ENCODE measurements at places on chromosomes 16 and 17.

DNA sequence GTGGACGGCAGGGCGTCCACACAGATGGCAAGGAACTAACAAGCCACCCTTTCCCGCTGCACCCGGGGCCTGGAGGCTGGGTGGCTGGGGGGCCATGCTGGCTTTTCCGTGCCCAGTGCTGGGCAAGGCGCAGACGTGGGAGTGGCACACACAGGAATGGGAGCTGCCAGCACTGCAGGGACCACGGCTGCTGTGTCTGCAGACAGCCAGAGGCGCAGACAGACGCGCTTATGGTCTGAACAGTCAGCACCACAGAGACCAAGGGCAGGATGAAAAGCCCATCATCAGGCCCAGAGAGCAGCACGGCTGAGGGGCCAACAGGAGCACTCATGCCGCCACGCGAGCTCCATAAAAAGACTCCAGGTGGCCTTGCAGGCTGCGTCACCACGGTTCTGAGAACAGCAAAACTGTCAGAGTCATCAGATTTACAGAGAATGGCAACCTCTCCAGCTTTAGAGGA lies 24.0 kb downstream of the PDIA2 start:
- DNase-seq = no peak

GRCh38 chr17:60995680-60996079 lies 318.0 kb downstream of the BCAS3 start:
- no peak for DNase-seq

DNA sequence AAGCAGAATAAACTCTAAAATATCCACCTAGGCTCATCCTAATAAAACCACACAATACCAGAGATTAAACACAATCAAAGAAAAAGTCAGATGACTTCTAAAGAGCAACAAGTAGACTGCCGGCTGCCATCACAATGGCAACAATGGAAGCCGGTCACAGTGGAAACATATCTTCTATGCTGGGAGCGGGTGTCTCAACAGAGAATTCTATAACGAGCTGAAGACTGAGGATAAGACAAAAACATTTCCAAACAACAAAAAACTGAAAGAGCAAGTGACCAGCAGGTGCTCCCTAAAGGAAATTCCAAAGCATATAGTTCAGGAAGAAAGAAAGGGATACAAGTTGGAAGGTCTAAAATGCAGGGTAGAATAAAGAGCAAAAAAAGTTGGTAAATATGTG lies 8.9 kb downstream of the NSMCE1 start:
- no peak for DNase-seq

- DNase-seq = no peak
These were observed 138.7 kb downstream of the GAS7 start for GRCh38 chr17:10059684-10060211.

DNA sequence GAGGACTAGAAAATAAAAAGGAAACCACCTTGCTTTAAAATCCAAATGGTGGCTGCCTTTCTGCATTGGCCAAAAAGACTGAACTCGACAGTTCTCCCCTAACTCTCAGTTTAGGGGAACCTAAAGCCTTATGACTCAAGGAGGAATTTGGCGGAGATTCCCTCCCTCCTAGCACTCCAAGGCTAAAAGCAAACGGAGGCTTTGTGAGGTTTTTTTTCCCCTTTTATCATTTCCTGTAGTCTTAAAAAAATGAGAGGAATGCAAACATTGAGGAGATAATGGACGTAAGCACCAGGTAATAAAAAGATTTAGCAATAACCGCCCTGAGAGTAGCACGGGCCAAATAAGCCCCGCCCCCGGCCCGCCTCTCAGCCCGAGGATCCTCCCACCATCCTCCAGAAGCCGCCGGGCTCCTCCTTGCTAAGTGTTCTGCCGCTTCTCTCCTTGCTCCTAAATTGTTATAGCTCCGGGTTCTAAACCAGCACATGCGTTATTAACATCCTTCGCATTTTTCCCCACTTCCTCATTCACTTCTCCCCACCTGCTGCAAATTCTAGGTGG lies 5.8 kb upstream of the KIFC3 start:
- peak; percentile 53 for DNase-seq

DNA sequence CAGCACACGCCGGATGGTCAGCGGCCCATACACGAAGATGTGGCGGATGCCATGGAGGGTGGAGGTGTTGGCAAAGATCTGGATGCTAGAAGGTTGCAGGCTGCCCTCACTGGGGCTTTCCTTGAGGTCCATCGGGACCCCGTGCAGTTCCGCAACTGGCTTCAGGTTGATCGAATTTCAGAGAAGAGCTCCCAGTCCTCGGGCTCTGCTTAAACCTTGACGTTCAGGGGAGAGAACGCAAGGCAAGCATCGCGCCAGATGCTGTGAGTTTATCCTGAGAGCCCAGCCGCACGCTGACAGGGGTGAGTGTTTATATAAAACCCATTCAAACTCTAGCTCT lies 98.7 kb upstream of the CCL2 start:
- DNase-seq = no peak

DNA sequence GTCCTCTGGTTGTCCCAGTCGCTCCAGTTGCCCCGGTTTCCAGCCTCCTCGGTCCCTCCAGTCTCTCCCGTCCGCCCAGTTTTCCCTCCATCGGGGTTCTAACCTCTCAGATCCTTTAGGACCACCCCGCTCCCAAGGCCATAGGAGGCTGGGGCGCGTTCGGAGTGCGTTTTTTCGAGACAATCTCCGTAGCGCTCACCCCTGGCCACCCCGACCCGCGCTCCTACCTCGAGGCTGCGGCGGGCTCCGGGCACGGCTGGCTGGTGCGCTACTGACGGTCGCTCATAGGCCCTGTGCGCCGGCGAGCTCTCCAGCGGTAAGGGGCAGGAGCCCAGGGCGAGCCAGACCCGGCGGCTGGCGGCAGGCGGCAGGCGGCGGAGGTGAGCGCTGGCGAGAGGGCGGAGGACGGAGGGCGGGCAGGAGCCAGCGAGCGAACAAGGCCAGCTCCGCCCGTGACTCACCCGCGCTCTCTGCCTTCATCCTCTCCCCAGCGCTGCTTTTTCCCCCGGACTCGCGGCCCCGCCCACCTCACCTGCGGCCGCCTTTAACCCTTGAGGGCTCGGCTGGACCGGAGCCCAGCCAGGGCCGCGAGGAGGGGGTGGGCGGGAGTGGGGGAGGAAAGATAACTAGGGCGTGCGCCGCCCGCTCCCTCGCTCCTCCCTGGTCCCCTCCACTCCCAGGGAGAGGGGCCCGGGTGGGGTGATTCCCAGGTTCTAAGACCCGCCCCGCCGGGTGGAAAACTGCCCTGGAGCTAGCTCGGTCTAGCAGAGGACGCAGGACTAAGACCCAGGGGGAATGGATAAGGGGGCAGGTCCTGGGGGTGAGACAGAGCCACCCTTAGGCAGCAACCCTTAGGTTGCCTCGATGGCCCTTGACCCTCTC lies at the start of gene SP6:
SP6 (minus strand) TSS at position 472 of the 882 bp plus-strand sequence. CDS start 2,734 bp downstream, outside the sequence.
- peak; percentile 49 for DNase-seq

- DNase-seq = no peak
These were observed 3.8 kb upstream of the ATP2A3 start for GRCh38 chr17:3968015-3968414.

DNA sequence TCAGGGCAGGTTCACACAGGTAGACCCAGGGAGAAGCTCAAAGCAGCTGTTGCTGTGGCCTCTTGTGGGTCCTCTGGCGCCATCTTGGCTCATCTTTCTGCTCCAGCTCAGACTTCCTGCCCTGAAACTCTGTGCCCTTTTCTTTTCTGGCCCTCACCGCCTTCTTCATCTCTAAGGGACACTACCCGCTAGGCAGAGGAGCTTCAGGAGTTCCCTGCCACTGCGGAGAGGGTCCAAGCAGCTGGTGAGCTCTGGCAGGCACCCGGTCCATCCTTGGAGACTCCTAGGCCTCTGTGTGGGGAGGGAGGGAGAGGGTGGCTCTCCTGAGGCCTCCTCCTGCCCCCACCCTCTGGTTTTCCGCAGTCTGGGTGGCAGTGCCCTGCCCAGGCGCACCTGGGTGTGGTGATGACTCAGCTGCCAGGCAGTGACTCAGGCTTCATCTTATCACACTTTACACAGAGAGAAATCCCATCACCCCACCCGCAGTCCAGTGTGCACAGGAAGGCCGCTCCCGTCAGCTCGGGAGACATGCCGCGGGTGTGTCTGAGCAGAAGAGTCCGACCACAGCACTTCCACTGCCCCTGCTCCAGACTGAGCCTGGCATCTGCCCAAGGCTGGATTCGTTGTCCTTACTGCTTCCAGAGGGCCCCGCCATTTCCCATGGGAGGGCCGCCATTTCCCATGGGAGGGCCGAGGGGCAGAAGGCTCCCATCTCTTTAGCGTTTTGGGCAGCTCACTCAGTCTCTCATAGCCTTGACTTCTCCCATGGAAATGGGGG lies 7.3 kb downstream of the NT5C start:
- DNase-seq = peak; percentile 45

DNA sequence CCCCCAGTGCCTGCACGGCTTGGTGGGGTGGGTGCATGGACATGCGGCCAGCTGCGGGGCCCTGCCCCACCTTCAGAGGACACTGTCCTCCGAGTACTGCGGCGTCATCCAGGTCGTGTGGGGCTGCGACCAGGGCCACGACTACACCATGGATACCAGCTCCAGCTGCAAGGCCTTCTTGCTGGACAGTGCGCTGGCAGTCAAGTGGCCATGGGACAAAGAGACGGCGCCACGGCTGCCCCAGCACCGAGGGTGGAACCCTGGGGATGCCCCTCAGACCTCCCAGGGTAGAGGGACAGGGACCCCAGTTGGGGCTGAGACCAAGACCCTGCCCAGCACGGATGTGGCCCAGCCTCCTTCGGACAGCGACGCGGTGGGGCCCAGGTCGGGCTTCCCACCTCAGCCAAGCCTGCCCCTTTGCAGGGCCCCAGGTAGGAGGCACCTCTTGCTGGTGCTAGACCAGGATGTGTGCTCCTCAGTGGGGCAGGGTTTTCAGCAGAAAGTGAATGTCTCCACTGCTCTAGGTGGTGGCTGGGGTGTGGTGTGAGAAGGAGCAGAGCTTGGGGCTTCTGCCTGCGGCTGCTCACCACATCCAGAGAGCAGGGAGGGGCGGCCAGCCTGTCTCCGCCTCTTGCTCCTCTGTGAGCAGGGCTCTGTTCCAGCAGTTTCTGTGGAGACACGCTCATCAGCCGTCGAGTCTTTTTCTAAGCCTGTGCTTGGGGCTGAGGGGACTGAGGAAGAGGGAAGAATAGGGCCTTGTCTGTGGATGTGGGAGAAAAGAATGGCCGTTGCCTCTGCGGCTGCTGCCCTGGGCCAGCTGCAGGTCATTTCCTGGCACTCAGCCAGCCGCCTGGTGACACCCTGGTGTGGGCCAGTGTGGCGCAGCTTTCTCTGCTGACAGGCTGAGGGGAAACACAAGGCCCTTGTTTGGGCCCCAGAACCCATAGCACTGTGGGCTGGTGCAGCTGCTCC lies 2.2 kb downstream of the ZNF276 start:
- DNase-seq = no peak

DNA sequence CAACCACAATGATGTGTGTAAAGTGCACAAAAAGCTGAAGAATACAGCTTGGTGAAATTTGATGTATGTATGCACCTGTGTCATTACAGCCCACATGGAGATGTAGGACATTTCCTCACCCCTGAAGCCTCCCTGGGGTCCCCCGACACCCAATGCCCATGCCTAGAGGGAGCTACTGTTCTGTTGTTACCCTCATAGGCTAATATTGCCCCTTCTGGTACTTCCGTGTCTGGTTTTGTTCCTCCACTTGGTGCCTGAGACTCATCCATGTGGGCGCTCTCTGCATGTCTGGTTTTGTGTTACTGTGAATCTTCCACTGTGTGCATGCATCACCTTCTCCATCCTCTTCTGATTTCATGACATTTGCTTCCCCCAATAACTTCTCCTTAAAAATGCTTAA lies 18.6 kb downstream of the TNFRSF13B start:
- no peak for DNase-seq

DNA sequence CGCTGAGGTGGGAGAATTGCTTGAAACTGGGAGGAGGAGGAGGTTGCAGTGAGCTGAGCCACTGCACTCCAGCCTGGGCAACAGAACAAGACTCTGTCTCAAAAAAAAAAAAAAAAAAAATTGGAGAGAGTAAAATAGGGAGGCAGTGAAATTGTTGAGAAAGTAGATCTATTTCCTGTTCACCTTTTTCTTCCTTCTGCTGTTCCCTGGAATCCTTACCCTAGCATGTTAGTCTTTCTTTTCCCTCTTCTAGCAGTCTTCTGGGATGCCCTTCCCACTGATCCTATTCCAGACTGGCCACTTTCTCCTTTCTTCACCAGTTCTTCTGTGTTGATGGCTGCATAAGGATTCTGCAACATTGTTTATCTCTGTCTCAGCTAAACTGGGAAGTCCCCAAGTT lies 3.1 kb downstream of the NME2 start:
- no peak for DNase-seq

DNA sequence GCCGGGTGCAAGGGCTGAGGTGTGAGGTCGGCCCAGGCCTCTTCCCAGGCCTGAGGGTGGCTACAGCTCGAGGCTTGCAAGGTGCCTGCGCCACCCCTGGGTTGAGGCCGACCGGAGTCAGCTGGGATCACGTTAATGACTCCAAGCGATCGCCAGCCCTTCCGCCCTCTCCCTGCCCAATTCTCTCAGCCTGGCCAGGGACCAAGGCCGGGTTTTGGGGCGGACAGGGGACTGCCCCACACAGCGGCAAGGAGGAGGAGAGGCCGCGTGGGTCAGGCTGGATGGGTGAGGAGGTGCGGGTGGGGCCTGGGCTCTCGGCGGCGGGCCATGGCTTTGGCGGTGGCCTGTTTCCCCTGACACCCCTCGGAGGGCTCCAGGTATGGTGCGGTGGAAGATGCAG lies 3.2 kb upstream of the WDR24 start:
- DNase-seq = no peak

GRCh38 chr17:18116078-18116477 lies 7.5 kb downstream of the MYO15A start:
- no peak for DNase-seq

GRCh38 chr17:12830777-12831247 lies 41.5 kb downstream of the ARHGAP44 start:
- DNase-seq = no peak

DNA sequence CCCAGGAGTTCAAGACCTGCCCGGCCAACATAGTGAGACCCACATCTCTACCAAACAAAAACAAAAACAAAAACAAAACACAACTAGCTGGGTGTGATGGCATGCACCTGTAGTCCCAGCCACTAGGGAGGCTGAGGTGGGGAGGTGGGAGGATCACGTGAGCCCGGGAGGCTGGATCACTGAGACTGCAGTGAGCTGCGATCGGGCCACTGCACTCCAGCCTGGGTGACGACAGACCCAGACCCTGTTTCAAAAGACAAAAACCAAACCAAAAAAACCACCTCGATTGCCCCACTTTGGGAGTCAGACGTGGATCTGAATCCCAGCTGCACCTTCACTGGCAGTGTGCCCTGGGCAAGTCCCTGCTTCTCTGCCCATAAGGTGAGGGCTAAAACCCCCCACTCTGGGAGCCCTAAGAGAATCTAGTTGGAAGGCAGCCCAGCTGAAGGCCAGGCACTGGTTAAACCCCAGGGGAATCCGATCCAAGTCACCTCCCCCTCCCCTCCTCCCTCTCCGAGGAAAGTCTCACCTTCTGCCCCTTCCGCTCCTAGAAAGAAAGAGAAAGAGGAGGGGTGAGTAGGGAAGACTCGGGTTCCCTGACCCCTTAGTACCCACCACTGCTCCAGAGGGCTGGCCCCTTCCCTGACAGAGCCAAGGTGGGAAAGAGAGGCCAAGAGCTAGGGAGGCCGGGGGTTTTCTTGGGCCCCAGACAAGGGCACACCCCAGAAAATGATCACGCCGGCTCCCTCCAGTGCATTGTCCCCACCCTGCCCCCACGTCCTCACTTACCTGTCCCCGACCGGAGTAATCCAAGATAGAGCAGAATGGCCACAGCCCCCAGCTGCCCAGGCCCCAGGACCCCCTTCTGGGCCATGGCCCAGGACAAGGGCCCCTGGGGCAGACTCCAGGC lies 647 bp downstream of the PRSS8 start:
- no peak for DNase-seq

Data from activated CD4-positive, alpha-beta T cell treated with anti-CD3 and anti-CD28 coated beads for 24 hours (primary cell).